GM23248 (cell line): ENCODE measurements at places on chromosomes 6 and 20. TPM values are rescaled to one million over a fixed set of nuclear protein-coding genes. Genes with fewer than 3 reads are reported as not detected.

DNA sequence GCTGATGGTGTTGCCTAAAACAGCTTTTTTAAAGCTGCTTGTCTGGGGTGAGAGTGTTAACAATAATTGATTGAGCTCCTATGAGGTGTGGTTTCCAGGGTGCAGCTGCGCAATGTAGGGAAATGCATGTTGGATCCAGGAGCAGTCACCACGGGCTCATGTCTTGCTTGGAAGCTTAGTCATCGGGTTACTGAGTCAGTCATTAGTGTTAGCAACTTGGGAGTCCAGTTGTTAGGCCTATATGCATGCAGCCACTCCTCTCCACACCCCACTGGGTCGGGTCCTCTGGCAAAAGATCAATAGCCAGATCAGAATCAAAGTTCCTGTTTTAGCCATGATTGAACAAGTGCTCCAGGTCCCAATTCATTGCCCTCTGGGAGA, 271.7 kb upstream of the CHD6 start:
- peak; percentile 15 for DNase-seq

- peak; percentile 32 for DNase-seq
Measured at GRCh38 chr20:51541189-51542032, 1.1 kb downstream of the NFATC2 start.

GRCh38 chr20:11094711-11095110, 420.9 kb upstream of the JAG1 start:
- DNase-seq, result no peak

SIM1 gene
- 1.6 and 4.9 TPM in 2 replicates for total RNA-seq

ANKEF1 gene
- total RNA-seq, result 0.22 and 0.76 TPM in 2 replicates

DNA sequence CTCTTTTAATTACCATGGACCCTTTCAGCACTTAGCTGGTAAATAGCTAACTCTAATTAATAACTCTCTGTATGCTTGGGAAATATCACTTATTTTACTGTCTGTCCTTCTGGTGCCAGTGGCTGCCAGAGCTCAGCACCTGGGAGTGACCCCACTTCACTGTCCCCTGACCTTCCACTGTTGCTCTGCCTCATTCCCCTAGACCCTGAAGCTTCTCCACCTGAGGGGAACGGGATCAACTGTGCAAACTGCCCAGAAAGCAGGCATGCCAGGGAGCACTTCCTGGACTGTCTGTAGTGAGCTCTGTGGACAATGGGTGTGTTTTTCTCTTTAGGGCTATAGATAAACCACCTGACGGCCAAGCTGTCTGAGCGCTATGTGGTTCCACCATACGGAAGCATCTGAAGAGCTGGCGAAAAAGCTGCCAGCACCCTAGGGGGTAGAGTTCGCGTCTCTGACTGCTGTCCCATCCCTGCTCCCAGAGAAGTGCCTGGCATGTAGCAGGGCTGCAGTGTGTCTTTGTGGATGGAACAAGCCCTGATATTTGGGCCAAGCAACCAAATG, 106.3 kb upstream of the FOXA2 start:
- no peak for DNase-seq

DNA sequence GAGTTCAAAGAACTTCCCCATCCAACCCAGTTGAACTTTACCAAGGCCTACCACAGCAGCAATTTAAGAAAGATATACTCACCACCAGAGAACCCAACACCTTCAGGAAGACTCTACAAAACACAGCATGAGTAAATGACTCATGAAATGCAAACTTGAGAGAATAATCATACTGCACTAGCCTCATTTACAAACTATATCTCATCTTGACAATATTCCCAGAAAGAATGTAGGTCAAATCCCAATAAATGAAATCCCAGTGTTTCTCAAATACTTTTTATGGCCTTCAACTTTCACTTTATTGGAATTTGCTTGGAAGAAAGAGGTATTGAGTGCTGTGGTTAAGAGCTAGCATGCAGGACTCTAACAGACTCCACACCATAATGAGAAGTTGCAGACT, 60.0 kb downstream of the FYN start:
- DNase-seq, result peak; percentile 76

ENPP3 gene
- total RNA-seq, result not detected in 2 replicates

DNA sequence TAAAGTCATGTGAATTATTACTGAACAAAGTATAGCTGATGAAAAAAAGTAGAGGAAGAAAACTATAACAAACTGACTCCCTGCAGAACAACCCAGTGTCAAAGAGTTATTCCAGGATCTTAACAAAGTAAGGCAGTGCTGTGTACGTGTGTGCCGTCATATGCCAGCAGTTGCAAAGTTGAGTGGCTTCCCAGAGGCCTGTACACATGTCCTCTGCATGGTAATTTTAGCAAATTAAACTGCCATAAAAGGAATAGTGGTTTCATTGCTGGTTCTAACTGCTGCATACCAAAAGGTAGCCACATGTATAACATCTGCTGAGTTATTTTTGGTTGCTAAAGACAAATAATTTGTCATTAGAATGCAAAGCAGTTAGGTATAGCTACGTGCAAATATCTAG, 44.8 kb downstream of the RIPOR2 start:
- no peak for DNase-seq

PRL gene
- total RNA-seq, result not detected in 2 replicates

DNA sequence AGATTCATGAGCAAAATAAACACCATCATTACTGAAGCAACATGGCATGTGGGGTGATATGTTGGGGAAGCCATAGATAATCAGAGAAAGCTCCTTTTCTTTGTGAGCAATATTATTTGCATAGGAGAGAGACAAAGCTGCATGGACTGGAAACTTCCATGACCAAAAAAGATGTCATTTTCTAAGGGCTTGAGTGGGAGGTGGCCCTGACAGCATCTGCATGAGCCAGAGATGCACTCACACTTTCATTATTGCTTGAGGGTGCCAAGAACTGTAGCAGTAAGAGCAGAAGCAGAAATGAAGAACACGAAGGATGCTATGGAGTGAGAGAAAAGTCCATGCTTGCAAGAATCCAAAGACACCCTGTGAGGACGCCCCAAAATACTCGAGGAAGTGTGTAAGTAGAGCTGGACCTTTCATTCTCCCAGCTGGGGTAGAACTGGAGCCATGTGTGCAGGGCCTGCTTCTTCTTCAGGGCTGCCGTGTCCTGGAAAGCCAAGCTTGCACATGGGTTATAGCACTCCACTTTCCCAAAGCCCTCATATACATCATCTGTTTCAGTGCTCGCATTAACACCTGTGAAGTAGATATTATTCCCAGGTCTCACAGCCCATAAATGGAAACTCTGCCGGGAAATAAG, 851.2 kb downstream of the DHX35 start:
- DNase-seq, result no peak

BCAS1 gene
- not detected in 2 replicates for total RNA-seq

DNA sequence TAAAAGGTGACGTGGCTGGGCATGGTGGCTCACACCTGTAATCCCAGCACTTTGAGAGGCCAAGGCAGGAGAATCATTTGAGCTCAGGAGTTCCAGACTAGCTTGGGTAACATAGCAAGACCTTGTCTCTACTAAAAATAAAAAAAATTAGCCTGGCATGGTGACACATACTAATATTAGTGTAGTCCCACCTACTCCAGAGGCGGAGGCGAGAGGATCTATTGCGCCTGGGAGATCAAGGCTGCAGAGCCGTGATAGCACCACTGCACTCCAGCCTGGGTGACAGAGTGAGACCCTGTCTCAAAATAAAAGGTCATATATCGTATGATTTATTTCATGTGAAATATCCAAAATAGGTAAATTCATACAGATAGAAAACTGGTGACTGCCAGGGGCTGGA, 132.5 kb downstream of the SLC16A10 start:
- DNase-seq, result no peak

GRCh38 chr6:35905841-35906498, 14.9 kb downstream of the SRPK1 start:
- no peak for DNase-seq

GRCh38 chr6:125140808-125141207, 12.8 kb upstream of the TPD52L1 start:
- DNase-seq, result peak; percentile 52

KCNQ2 gene
- not detected in 2 replicates for total RNA-seq

DNA sequence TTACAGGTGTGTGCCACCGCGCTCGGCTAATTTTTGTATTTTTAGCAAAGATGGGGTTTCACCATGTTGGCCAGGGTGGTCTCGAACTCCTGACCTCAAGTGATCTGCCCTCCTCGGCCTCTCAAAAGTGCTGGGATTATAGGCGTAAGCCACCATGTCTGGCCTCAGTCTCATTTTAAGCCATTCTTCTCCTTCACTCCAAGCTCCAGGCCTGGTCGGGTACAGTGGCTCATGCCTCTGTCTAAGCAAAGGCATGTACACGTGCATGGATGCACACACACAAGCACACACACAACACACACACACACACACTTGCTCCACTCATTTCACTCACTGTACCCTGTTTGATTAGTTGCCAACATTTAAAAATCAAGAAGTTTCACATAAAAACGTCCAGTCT, 7.7 kb upstream of the PARD6B start:
- DNase-seq, result no peak

- no peak for DNase-seq
Measured at GRCh38 chr20:16566080-16566479, 7.2 kb downstream of the KIF16B start.

- DNase-seq, result peak; percentile 66
Measured at GRCh38 chr6:89895276-89895874, 1.1 kb downstream of the GJA10 start.

DNA sequence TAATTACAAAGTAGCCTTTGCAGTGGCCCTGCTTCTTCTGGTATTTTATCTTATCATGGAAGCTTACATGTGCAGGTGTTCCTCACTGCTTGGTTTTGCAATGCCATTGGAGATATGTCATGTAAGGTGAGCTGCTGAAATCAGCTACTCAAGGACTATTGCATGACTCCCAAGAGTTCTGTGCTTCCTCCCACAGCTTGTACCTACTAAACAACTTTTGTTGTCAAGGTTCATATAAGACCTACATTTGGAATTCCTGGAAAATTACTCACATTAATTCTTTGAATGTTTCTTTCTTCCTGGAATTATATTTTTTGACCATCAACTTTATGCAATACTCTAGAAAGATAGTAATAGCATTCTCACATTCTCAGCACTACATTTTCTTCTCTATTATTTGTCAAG, 427.5 kb upstream of the HSF2 start:
- peak; percentile 45 for DNase-seq

DNA sequence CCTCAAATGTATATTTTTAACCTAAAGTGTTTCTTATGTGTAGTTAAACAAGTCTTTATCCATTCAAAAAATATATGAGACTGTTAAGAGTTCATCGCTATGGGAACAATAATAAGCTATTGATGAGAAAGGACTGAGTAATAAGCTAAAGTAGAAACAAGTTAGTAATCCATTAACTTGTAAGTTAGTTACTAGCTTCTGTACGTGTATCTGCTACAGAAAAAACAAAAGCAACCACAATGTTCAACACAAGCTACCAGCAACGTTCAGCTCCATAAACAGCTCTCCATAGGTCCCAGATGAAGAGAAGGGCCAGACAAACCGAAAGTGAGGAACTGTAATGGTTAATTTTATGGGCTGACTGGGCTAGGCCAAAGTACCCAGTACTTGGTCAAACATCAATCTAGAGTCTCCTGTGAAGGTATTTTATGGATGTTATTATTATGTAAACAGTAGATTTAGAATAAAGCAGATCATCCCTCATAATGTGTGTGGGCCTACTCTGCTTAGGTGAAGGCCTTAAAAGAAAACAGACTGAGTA, 33.8 kb upstream of the FAM135A start:
- no peak for DNase-seq

DNA sequence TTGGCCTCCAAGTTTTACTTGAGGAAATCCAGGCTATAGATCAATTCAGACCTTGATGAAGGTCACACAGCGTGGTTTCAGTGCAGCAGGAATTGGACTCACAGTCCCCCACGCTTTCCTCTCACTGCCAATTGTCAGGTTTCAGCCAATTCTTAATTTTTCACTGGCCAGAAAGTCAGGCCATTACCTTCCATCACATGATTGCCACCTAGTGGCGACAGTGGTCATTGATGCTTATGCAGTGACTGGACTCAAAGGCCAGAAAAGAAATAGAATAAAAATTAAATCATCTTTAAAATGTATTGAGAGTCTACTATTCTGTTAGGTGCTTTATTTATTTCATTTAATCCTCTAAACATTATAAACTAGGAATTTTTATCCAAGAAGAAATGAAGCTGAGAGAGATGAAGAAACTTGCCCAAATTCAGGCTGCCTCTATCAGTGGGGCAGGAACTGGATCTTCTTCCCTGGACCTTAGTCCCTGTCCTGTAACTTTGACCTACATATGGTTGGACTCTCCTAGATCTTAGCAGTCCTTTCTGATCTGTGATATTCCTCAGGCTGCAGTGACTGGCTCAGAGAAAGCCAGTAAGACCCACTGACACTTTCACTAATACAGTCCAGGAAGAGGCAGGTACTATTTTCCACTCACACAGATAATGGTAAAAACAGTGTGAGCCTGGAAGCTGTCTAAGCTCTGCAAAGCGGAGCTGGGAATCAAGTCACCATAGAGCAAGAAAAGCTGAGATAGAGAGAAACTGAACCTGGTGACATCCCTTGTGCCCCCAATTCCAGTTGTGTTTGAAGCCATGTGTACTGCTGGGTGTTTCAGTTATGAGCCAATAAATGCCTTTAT, 133.3 kb downstream of the ELOVL4 start:
- DNase-seq, result peak; percentile 74

- DNase-seq, result no peak
Measured at GRCh38 chr20:44805335-44805978, 4.9 kb downstream of the RIMS4 start.

- DNase-seq, result no peak
Measured at GRCh38 chr6:165266191-165266590, 43.2 kb downstream of the C6orf118 start.

MAPK13 gene
- total RNA-seq, result 3.0 and 6.6 TPM in 2 replicates
